ENCODE measurements at places on chromosomes 5 and 9.

GRCh38 chr9:93092251-93092991 lies 3.6 kb upstream of the CARD19 start:
- DNase-seq, result no peak

GRCh38 chr5:10502130-10502529 lies 60.5 kb downstream of the ROPN1L start:
- DNase-seq, result no peak

DNA sequence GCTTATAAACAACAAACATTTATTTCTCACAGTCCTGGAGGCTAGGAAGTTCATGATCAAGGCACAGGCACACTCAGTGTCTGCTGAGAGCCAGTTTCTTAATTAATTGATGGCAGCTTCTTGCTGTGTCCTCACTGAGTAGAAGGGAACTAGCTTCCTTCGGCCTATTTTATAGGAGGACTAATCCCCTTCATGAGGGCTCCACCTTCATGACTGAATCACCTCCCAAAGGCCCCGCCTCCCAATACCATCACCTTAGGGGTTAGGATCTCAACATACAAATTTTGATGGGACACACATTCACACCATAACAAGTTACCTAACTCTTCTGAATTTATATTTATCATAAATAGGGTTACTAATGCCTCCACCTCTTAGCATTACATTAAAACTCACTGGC lies 129.8 kb downstream of the GNAQ start:
- no peak for DNase-seq

DNA sequence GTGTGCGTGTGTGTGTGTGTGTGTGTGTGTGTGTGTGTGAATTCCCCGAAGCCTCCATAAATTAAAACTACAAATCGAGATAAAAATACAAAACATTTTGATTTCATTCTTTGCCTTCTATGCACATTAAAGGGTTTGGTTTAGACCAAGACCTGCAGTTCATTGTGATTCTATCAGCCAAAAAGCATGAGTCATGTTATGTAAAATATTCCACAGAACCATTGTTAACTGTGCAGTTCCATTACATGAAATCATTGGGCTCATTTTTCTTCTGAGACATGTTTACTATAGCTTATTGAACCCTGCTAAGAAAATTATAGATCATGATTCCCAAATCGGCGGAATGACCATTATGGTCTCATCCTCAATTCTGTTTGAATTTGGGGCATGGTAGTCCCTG lies 11.7 kb downstream of the CAVIN4 start:
- no peak for DNase-seq

DNA sequence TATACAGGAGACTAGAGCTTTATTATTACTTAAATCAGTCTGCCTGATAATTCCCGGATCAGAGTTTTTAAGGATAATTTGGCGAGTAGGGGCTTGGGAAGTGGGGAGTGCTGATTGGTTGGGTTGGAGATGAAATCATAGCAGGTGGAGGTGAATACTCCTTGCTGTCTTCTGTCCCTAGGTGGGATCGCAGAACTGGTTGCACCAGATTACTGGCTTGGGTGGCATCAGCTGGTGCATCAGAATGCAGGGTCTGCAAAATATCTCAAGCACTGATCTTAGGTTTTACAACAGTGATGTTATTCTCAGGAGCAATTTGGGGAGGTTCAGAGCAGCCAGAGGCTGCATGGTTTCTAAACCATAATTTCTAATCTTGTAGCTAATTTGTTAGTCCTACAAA lies 68.1 kb downstream of the KIF4B start:
- DNase-seq, result no peak

GRCh38 chr9:27179245-27179865 lies 70.3 kb downstream of the TEK start:
- DNase-seq, result no peak

DNA sequence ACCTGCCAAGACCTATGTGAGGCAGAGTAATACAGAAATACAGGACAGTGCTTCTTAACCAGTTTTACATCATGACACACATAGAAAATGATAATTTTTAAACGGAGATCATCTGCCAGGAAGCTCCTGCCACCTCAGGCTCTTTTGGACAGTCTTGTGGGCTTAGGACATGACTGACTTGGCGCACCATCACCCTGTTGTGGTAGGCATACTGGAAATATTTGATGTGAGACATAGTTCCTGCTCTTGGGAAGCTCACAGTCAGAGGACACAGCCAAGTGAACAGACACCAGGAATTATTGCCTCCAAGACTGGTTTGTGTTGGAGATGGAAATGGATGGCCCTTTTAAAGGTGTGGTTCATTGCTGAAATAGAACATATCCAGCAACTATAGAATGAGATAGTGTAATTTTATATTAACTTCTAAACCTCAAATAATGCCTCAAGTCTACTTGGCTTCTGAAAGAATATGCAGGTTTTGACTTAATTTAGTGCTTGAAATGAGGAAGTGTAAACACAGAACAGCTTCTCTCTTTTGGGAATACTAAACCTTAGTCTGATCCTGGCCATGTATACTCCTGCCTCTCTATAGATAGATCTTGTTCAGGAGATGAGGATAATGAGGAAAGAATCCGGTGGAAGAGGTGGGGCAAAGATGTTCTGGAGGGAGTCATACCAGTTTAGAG lies 19.7 kb downstream of the CPEB4 start:
- no peak for DNase-seq

GRCh38 chr5:62330302-62330701 lies 24.3 kb downstream of the KIF2A start:
- DNase-seq, result no peak

Measured in AG08396 (cell line).